ENCODE measurements at places on chromosomes 1 and 21.
A peak's percentile ranks its signal among the peaks of the same experiment; 100 is the strongest.

- DNase-seq = no peak
Observed at GRCh38 chr1:29986986-29987385, 736.4 kb downstream of the MATN1 start.

GRCh38 chr1:226831953-226832352 lies 38.5 kb upstream of the PSEN2 start:
- no peak for DNase-seq

DNA sequence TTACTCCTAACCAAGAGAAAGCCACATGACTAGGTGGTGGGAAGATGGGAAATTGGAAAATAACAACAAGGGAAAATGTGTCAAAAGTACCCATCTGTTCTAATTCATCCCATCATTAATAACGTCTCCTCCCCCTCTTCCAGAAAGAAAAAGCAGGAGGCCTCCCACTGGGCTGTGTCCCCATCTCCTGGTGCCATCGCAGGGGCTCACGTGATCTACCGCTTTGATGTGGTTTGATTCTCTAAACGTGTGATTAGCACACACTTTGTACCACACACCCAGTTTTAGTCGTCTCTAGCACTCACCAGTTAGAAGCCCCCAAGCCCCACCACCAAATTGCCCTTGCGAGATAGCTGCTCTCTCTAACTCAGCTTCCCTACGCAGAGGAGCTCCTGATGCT lies 353.6 kb downstream of the RRAGC start:
- no peak for DNase-seq

- no peak for DNase-seq
Observed at GRCh38 chr1:6831366-6831765, 46.1 kb downstream of the CAMTA1 start.

DNA sequence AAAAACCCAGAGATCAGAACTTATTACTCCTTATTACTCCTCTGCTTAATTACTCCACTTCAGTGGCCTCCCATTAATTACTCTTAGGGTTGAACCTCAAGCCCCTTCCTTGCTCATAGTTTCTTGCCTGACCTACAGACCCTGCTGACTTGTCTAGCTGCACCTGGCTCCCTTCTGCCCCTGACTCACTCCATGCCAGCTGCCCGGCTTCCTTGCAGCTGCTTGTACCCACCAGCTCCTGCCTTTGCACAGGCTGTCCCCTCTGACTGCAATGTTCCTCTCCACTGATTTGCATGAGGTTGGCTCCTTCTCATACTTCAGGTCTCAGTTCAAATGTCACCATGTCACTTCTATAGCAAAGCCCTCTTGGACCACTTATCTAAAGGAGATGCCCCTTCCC lies 1.9 kb upstream of the PTPRU start:
- DNase-seq = no peak

DNA sequence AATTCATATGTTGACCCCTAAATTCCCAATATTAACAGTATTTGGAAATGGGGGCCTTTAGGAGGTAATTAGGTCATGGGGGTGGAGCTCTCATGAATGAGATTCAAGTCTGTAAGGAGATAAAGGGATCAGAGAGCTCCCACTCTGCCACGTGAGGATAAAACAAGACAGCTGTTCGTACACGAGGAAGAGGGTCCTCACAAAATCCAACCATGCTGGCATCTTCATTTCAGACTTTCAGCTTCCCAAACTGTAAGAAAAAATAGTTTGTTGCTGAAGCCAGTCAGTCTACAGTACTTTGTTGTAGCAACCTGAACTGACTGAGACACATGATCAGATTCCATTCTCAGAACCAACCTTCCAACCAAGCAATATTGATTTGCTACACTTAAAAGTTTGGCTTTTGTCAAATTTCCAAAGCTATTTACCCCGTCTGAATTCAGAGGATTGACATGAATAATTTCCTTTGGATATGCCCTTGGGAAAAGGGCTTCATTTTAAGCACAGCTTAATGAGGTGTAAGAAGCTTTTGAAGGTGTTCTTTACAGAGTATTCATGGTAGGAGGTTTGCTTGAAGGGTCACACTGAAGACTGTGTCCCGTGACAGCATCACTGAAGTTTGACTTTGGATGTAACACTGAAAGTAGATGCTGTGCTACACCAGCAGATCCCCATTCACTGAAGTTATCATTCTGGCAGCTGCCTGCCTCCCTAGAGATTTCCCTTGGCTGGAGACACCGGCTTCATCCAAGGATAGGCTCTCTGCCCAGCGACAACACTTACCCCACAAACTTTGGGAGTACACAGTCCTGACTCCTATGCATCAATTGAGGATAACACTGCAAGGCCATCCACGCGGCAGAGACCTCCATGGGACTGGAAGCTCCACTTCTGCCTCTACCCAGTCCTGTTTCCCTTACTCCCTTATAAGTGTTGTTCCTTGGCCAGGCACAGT lies 4.9 kb upstream of the OMA1 start:
- DNase-seq = no peak

DNA sequence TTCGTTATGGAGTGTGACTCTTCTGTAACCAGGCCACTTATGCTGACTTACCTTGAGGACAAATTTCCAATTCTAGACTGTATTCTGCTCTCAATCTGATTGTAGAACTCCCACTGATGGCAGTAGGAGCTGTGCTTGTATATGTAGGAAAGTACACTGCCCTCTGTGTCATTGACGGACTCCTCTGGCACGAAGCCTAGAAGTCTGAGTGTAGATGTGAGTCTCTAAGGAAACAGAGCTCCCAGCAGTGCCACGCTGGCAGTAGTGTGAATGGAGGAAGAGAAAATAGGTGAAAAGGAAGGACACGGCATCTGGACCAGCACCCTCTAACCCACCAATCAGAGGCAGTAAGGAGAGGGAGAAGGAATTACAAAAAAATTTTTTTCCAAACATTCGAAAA lies 130.4 kb upstream of the ADGRL2 start:
- DNase-seq = peak; percentile 59

DNA sequence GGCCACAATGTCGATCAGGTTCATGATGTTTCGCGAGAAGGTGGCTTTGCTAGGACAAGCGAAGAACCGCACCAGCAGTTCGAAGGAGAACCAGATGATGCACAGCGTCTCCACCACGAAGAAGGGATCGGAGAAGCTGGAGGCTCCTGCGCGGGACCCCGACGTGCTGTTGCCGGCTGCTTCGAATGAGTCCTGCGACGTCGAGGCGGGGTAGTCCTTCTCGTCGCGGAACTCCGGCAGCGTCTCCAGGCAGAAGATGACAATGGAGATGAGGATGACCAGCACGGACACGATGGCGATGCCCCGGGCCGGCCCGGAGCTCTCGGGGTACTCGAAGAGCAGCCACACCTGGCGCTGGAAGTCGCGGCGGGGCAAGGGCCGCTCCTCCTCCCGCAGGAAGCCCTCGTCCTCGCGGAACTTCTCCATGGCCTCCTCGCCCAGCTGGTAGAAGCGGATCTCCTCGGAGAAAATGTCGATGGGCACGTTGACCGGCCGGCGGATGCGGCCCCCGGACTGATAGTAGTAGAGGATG lies 869 bp downstream of the KCNA3 start:
- DNase-seq = no peak

- no peak for DNase-seq
Observed at GRCh38 chr21:44416193-44416592, 39.1 kb upstream of the LRRC3 start.

DNA sequence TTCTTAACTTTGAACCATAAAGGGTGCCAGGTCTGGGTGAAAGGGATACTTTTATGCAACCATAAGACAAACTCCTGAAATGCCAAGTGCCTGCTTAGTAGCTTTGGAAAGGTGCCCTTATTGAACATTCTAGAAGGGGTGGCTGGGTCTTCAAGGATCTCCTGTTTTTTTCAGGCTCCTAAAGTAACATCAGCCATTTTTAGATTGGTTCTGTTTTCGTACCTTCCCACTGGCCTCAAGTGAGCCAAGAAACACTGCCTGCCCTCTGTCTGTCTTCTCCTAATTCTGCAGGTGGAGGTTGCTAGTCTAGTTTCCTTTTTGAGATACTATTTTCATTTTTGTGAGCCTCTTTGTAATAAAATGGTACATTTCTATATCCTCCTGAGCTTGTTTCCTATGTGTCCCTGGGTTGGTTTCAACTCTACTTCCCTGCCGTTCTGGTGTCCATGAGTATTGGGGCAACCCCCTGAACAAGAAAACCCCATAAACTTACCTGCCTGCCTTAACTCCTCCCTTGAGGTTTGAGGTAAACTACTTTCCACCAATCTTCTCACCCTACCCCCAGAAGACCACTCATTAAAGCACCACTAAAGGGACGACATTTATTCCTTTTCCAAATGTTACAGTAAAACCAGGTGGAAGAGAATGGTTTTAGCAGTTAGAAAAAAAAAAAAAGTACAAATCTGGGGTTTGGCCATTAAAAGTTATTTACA lies 2.6 kb downstream of the MARCKSL1 start:
- DNase-seq = no peak

DNA sequence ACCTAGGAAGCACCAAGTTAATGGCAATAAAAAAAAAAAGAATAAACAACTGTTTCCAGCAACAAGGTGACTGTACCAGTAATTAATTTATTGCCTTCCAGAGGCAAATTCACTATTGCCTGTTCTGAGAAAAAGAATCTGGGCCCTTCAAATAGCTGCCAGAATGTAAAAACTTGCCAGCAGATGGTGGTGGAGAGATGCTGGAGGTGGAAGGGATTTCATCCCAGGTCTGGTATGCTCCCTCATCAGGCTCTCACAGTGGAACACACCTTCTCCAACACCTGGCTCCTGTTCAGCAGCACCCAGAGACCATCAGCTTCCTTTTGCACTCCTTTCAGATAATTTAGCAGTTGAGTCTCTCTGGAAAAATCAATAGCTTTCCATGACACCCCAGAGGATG lies 792.9 kb upstream of the ADAMTS5 start:
- DNase-seq = no peak

DNA sequence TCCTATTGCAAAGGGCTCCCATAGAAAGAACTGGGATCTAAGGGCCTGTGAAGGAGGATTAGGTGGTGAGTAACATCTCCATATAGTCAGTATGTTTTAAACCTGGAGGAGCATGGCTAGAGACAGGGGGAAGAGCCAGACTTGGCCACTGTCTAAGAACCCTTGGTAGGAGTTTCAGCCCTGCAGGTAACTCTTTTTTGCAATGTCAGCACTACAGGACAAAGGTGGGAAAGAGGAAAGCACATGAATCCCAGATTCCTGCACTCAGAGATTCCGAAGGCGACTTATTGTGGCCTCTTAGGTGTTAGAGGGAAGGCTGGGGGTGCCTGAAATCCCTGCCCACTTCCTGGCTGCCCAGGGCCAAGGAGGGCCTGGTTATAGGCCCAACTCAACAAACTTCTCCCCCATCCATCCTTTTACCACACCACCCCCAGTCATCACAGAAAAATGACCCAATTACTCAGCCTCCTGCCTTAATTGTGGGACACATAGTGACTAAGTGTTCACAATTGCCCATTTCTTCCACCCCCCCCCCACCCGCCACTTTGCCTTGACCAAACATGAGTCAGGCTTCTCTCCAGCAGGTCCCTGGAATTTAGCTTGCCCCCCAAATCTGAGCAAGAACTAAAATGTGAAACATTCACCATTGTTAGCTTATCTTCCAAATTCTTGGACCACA lies 1.9 kb upstream of the NTNG1 start:
- DNase-seq = no peak

Measured in left colon (tissue), 2 donors.